ENCODE measurements at places on chromosomes 4 and X.

DNA sequence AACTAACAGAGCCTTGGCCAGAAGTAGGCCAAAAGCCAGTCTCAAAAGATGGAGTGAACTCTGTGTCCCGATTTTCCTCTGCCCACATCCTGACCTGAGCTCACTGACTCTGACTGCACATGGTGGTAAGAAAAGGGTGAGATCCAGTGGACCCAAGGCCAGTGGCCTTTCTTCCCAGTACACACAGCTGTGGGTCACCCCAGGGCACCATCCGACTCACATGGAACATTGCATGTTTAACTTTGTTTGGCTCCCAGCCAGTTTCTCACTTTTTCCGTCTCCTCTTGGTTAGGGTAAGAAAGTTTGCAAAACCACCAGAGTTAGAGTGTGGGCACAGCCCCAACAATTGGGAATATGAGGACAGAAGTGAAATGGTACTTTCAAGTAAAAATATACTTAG is 69.8 kb downstream of the GAB1 start:
- peak; percentile 92 for DNase-seq

DNA sequence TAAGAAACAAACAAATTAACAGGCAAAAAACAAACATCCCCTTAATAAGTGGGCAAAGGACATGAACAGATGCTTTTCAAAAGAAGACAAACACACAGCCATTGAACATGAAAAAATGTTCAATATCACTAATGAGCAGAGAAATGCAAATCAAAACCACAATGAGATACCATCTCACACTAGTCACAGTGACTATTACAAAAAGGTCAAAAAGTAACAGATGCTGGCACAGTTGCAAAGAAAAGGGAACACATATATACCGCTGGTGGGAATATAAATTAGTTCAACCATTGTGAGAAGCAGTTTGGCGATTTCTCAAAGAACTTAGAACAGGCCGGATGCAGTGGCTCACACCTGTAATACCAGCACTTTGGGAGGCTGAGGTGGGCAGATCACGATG is 146.1 kb upstream of the NEIL3 start:
- DNase-seq, result no peak

DNA sequence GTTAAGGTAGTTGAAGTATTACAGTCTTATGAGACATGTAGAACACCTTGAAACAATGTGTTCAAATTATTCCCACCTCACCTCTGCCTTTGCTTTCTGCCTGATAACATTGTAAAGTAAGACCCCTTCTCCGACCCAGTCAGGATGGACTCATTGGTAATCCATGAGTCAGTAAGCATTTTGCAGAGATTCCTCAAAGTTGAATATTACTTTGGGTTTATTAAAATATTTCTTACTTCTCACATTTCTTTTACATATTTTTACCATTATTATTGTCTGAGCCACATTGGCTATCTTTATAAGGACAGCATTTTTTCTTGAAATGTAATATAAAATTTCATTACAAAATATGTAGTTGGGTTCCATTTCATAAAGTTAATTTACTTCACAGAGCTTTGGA is 201.6 kb downstream of the BMPR1B start:
- no peak for DNase-seq

DNA sequence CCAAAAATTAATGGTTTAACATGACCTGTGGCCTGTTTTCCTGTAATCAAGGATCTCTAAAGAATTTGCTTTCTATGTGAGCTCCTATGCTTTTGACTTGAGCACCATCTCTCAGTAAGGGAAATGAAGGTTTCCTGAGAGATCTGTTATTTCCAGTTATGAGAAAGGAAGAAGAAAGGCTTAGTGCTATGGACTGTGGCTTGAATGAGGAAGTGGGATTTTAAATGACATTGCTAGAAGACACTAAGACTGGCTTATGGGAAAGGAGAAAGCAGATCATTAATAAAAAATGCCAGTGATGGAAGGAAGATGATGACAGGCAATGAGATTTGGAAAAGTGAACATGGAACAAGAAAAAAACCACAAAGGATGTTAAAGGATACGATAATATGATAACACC is 285.4 kb downstream of the OPHN1 start:
- no peak for DNase-seq

- DNase-seq, result no peak
These were observed 65.1 kb downstream of the USP11 start for GRCh38 chrX:47297874-47298273.

- DNase-seq, result no peak
These were observed 163.6 kb downstream of the CEP135 start for GRCh38 chr4:56112377-56112776.

- no peak for DNase-seq
These were observed 39.2 kb upstream of the USP9X start for GRCh38 chrX:41045960-41046567.

DNA sequence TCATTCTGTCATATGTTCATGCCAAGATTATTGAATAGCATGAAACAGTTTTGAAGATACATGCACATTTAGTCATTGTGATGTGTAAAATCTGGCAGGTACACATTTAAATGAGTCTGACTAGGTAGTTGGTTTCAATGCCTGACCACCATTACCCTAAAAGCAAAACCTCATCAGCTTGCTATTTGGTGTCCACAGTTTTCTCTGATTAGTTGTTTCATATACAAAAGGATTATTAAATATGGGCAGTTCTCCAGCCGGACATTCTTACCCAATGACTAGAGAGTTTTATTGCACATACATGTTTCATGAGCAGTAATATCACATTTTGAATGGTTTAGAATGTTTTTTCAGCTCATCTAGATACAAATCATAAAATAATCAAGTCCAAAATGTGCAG is 23.7 kb downstream of the DCHS2 start:
- DNase-seq, result no peak

GRCh38 chrX:43140582-43140981 is 362.6 kb upstream of the PPP1R2C start:
- no peak for DNase-seq

DNA sequence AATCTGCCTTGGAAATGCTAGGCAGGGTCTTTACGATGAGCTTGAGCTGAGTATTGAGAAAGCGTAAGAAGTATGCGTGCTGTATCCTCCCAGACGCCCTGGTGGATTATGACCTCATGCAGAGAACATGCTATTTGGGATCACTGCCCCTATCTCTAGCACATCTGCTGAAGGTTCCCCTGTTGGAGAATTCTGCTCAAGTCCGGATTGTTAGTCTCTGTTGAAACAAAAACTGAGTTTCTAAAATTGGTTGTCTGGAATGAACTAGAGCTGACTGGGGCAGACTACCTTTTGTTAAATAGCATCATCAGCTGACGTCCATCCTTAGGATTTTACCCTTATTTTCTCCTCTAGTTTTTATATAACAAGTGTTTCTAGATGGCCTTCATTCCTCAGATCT is 7.5 kb downstream of the FHDC1 start:
- peak; percentile 60 for DNase-seq

GRCh38 chr4:20253735-20254409 is 2.2 kb downstream of the SLIT2 start:
- DNase-seq, result peak; percentile 23

GRCh38 chrX:100931218-100931924 is 2.7 kb upstream of the XKRX start:
- DNase-seq, result no peak

DNA sequence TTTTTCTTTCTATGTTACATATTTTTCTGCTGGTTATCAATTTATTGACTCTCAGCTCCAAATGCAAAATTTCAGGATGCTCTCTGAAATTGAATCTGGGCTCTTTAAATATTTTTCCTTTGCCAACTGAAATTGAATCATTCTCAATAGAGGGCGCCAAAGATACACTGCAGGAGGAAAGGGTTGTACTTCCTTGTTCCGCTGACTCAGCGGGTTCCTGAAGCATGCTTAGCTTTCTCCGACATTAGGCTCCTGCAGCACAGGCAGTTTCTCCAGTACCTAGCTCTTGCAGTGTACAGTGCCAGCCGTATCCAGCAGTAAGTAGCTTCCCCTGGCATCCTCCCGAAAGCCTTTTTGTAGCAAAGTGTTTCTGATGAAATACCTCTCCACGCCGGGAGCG is 28.8 kb upstream of the CFAP47 start:
- DNase-seq, result peak; percentile 50

DNA sequence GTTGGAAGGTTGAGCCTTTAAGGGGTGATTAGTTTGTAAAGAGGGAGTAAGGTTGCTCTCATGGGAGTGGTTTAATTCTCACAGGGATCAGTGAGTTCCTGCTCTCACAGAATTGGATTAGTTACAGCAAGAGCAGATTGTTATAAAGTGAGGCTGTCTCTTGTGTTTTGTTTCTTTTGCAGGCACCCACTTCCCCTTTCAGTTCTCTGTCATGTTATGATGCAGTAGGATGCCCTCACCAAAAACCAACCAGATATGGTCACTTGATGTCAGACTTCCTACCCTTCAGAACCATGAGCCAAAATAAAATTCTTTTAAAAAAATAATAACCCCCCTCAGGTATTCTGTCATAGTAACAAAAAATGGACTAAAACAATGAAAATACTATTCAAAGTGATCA is 19.9 kb upstream of the IGSF1 start:
- DNase-seq, result no peak

DNA sequence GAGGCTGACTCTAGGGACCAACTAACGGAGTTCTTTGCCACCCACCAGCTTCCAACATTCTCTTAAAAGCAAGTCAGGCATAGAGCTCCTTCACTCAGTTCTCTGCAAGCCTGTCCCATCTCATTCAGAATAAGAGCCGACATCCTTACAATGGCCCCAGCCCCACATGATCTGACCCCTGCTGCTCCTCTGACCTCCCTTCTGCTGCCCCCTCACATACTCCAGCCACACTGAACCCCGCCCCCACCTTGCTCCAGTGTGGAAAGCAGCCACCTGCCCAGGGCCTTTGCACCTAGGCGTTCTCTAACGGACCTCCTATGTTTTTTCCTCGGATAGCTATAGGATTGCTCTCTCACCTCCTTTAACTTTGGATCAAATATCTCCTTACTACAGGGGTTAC is 143.2 kb upstream of the ETNPPL start:
- no peak for DNase-seq

GRCh38 chrX:24694825-24695224 is 1.1 kb downstream of the POLA1 start:
- peak; percentile 3 for DNase-seq

DNA sequence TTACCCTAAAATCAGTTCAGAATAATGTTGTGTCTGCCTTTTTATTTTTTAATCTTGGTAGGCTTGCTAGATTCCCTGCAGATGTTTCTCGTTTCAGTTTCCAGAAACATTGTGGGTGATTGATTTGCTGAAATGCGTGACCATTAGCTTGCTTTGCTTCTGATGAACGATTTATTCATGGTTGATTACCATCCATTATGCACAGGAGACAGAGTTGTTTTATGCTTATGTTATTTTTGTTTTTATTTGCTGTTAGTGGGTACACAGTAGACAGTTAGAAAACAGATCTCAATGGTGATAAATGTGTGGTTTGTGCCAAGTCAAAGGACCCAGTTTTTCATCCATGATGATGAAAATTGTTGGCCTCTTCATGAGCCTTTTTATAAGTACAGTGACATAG is 455.6 kb upstream of the BOD1L1 start:
- DNase-seq, result no peak

DNA sequence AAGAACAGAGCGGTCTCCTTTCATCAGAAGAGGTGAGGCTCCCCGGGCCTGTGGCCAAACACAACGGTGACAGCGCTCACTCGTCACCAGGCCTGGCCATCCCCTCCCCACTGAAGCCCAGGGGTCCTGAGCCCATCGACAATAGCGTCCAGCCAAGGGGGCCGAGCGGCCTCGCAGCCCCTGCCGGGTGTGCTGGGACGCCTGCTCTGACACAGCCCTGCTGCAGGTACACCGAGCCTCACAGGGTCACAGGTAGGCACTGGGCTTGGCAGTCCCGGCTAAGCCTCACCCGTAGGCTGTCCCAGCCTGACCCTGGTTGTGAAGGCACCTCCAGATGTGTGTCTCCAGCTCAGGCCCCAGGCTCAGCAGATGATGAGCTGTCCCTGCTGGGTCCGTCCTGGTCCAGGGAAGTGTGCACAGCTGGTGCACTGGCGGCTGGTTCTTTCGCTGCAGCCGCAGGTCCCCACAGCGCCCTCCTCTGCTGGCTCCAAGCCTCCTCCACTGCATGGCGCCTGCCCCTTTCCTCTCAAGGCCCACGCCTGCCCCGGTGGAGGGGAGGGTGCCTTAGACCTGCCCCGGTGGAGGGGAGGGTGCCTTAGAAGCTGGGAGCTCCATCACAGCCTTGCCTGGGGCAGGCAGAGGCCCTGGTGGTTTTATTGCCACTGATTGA is 21.5 kb downstream of the UVSSA start:
- DNase-seq, result no peak

DNA sequence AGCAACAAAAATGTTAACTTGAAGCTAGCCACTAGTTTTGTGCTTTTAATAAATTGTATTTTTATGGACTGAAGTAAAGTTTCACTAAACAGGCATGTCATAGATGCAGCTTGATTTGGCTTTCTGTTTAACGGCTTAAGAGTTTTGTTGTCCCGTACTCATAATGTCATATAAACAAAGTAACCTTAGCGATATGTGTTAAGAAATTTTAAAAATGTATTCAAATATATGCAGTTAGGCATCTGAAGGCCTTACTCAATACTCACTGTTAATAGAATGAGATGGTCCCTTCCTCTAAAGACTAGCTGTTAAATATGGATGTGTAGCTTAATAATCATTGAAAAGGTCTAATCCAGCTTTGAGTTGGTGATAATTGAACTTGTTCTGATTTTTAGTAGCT is 1.0 kb upstream of the SCLT1 start:
- peak; percentile 20 for DNase-seq

- DNase-seq, result no peak
These were observed 133.8 kb upstream of the LCORL start for GRCh38 chr4:18155067-18156041.

GRCh38 chr4:150119492-150119891 is 41.2 kb downstream of the DCLK2 start:
- DNase-seq, result peak; percentile 52

GRCh38 chrX:38657562-38657961 is 96.2 kb downstream of the TSPAN7 start:
- DNase-seq, result no peak

DNA sequence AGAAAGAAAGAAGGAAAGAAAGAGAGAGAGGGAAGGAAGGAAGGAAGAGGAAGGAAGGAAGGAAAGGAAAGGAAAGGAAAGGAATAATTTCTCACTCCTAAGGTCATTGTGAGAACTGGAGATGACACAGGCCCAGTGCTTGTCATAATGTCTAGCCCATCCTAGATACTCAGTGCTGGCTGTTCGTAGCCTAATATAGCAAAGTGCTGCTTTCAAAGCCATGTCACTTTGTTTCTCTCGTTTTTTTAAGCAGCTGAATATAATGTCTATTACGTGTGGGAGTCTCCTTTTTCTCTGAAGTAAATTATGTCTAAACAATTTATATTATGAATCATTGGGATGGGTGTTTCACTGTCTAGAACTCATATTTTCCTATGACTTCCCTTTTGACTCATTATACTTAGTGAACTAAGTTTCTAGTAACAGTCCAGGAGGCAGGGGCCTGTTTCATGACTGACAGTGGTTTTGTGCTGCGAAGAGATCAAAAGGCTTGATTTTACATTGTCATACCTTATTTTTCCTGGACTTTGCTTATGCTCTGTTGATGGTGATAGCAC is 327.0 kb upstream of the ZFP42 start:
- DNase-seq, result peak; percentile 84

GRCh38 chrX:74535408-74536151 is 78.8 kb downstream of the RLIM start:
- DNase-seq, result peak; percentile 69

Data from mesenchymal stem cell (in vitro differentiated cells and primary cell).